Stimulated activated CD4-positive, alpha-beta T cell treated with anti-CD3 and anti-CD28 coated beads, Interleukin-1b, Interleukin-23, amount 100 ng/mL, for 24 hours (primary cell): ENCODE measurements at places on chromosomes 6 and 20.

DNA sequence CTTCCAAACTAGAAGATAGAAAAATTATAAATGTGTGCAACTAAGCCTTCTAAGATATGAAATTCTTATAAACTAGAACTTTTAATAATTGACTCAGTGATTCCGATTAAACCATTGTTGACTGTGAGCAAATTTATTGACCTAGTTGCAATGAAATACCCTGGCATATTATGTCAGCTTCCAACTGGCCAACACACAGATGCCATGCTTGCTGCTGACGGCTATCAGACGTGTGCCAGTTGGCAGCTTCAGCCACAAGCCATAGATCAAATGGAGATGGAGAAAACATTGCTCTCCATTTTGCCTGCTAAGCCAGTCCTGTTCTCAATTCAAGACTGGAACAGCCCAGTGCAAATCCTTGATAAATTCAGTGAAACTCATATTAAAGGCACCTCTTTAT, 101.7 kb upstream of the HDGFL1 start:
- no peak for DNase-seq

DNA sequence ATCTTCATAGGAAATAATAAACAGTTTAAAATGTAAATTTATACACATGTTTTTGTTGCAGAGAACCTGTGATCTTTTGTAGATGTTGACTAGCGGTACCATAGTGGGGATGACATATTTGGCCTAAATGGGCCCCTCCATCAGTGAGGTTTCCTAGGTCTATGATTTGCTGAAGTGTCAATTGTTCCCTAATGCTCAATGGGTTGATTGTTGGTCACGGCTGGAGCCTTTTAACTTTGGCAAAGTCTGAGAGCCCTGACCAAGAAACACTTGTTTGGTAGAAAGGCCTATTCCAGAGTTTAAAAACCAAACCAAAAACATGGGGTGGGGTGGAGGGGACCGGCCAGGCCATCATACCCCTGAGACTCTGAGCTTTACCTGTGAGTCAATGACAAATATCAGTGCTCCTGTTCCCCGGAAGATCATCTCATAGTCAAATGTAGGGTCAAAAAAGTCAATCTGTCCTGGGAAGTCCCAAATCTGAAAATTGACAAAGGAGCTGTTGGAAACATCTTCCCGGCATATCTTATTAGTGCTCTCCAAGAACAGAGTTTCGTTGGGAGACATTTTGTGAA, 25.1 kb downstream of the RRAGD start:
- no peak for DNase-seq

- DNase-seq = no peak
These were observed 15.2 kb downstream of the CDH22 start for GRCh38 chr20:46293084-46293483.

DNA sequence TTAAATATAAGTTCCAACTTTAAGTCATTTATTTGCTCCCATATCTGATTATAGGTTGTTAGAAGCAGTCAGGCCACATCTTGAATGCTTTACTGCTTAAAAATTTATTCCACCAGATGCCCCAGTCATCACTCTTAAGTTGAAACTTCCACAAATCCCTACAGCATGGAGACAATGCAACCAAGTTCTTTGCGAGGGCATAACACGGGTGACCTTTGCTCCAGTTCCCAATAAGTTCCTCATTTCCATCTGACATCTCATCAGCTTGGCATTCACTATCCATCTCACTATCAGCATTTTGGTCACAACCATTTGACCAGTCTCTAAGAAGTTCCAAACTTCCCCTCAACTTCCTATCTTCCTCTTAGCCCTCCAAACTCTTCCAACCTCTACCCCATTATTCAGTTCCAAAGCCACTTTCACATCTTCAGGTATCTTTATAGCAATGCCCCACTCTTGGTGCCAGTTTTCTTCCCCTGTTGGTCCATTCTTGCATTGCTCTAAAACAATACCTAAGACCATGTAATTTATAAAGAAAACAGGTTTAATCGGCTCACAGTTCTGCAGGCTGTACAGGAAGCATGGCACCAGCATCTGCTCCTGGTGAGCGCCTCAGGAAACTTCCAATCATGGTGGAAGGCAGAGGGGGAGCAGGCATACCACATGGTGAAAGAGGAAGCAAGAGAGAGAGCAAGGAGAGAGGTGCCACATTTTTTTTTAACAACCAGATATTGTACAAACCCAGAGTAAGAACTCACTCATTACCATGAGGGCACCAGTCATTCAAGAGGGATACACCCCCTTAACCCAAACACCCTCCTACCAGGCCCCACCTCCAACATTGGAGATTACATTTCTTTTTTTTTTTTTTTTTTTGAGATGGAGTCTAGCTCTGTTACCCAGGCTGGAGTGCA, 15.9 kb upstream of the ITPR3 start:
- DNase-seq = no peak

DNA sequence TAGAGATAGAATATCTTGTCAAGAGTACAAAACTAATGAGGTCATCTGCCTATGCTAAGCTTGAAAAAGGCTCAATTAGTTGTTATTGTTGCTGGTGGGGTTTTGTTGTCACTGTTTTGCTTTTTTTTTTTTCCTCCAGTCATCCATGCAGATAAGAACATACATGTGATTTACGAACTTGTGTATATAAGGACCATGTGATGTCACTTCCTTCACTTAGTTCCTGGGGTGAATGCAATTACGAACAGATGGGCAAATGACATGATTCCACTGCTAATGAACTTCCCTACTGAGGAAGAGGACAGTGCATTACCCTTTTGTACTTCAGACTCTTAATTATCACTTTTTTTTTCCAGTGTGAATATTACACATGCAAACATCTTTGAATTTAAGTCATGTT, 1175.3 kb upstream of the GJE1 start:
- no peak for DNase-seq

DNA sequence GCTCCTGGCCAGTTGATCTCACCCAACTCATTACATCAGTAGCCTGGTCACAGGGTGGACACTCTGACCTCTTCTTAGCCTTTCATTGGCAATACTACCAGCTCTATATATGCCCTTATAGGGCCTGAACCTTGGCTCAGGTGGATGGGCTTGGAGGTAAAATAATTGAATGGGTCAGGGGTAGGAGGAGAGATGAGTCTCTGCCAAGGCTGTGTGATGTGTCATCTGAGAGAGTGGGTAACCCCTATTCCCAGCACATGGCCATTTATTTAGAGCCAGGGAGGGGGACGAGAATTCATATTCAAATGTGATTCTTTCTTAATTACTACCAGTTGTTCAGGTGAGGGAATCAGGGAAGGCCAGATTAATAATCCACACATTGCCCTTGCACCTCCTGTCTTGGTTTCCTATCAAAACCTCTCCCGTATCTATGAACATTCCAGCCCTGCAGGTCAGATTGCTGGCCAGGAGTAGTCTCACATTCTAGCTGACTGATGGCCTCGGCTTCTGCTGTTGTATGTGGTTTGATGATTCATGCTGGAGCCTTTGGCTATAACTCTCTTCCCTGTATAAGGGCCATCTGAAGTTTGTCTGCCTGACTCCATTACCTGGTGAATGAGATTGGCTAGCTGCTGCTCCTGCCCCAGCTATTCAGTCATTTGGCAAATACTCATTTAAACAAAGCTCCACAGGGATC, 13.4 kb downstream of the C20orf173 start:
- DNase-seq = no peak

DNA sequence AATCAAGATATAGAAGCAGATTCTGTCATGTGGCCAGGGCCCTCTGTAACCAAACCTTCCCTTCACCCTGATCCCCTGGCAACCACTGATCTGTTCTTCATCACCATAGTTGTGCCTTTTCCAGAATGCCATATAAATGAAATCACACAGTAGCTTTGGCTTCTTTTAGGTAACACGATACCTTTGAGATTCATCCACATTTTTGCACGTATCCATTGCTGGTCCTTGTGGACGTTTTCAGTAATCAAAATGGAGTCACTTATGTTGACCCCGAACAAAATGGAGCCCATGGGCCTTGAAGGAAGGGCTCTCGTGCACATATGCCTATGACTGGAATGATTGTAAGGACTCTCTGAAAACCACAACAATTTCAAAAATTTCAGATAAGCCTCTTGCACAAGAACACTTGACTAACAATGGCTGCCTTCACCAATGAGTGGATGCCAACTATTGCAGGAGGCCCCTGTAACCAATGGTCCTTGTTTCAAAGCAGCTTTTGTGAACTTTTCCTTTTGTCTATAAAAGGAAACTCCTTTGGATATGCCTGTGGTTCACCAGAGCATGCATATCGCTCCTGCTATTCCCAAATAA, 84.3 kb upstream of the RALY start:
- DNase-seq = no peak
